Neural crest cell (in vitro differentiated cells): ENCODE measurements at places on chromosomes 1 and 21.
A peak's percentile ranks its signal among the peaks of the same experiment; 100 is the strongest.

DNA sequence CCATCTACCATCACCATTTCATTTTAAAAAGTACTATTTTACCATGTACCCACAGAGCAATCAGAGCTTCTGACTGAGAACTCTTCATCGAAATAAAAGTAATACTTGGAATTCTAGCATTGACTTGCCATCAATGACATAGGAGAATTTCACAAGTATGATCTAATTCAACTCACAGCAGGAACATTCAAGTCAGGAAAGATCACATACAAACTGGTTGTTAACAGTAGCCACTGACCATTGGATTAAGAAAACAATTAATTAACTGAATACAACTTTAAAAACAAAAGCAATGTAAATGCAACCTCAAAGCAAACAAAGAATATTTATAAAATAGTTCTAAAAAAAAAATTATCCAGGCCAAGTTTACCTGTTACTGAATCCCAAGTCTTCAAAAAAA is 18.8 kb downstream of the RNF115 start:
- DNase-seq, result no peak

DNA sequence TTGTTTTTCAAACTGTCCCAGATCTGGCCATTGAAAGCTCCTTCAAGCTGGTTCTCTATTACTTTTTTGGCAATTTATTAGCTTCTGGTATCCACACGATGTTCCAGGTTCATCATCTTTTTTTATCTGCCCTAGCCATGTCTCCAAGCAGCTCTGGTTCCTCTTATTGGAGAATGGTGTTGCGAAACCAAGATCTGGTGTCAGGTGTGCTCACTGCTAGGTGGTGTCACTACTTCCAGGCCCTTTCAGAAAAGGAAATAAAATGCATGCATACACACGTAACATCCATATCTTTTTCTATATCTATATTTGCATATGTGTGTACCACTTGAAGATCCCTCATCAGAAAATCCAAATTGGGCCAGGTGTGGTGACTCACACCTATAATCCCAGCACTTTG is 53.3 kb downstream of the GATAD2B start:
- DNase-seq, result no peak

GRCh38 chr1:2085080-2085479 is 34.9 kb downstream of the PRKCZ start:
- no peak for DNase-seq

GRCh38 chr1:204931768-204932572 is 61.3 kb downstream of the NFASC start:
- no peak for DNase-seq

DNA sequence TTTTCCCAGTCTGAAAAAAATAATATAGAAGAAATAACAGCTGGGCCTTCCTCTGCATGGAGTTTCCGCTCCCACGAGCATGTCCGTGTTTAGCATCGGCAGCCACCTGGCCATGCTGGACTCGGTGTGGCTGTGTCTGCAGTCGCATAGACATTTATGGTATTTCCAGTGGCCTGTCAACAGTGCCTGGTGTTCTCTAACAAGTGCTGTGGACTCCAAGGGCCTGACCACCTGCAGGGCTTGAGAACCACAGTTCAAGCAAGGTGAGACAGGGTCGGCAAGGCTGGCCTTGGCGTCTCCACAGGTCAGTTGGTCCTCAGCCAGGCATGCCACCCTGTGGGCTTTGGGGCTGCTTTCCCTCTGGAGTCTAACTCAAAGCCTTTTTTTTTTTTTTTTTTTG is 124.8 kb downstream of the PGBD5 start:
- DNase-seq, result no peak

- DNase-seq, result no peak
Measured at GRCh38 chr1:97826820-97827219, 94.0 kb downstream of the DPYD start.

GRCh38 chr21:30988706-30989105 is 49.6 kb downstream of the KRTAP19-8 start:
- no peak for DNase-seq

GRCh38 chr1:167426716-167427115 is 91.6 kb downstream of the CD247 start:
- DNase-seq, result no peak

DNA sequence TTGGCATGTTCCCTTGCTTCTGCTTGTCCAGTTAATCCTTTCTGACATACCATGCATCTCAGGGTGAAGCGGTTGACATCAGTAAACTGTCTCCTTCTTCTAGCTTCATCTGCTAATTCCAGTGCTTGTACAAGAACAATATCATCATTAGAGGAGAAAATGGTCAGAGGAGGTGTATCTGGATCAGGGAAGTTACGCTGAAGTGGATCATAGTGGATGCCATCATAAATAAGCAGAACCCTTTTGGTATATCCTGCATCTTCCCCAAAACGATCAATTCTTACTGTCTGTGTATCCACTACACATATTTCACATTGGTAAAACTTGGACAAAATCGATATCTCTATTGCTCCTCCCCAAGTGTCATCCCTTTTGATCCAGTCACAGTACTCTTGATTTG is 2.0 kb downstream of the YOD1 start:
- DNase-seq, result no peak

DNA sequence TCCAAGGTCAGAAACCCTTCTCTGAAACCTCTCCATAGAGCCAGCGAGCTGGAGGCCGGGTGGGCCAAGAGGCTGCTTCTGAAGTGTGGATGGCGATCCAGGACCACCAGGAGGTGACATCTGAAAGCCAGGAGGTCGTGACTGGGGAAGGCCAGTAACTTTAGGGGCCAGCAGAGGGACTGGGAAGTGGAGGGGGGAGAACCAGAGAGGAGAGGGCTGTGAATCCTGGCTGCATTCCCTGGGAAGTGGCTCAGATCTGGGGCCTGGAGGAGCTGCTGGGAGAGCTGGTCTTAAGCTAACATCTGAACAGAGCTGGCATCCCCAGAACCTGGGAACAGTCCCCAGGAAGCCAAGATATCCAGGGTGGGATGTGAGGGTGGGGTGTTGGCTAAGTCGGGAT is 11.3 kb upstream of the EPHA8 start:
- DNase-seq, result no peak

GRCh38 chr1:95233737-95234500 is at the start of gene RWDD3:
Gene RWDD3 (plus strand): TSS chr1:95234210. CDS start chr1:95234231, 21 bp downstream.
- peak; percentile 92 for DNase-seq

DNA sequence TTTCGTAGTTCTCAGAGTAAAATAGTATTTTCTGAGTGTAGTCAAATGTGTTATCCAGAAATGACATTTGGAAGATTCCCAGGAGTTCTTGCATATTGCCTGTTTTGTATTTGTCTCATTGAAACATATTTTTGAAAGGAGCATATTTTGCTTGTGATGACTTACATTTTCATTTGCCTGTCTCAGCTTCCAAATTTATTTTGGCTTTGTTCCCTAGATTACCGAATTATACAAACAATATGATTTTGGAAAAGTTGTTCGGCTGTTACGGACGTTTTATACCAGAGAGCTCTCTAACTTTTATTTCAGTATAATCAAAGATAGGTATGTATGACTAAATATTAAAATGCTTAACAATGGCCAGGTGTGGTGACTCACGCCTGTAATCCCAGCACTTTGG is 46.0 kb downstream of the IARS2 start:
- no peak for DNase-seq

DNA sequence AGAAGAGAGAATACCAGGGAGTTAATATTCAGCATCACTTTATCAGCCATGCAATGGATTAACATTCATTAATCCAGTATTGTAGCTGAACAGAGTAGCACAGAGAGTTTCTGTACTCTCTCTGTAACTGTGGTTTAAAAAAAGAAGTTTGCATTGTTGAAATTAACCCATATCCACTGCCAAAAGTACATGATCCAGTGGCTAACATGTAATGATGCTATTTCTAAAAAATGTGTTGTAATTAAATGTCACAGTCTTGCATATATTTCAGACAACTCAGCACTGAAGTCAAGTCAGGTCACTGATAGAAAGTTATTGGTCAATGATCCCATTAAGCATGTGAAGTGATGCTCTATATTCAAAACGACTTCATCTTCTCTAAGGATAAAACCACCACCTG is 141.3 kb downstream of the NRIP1 start:
- DNase-seq, result no peak

- no peak for DNase-seq
Measured at GRCh38 chr1:170967042-170967910, 31.9 kb downstream of the MROH9 start.

GRCh38 chr1:212976586-212976985 is 26.2 kb downstream of the VASH2 start:
- no peak for DNase-seq

DNA sequence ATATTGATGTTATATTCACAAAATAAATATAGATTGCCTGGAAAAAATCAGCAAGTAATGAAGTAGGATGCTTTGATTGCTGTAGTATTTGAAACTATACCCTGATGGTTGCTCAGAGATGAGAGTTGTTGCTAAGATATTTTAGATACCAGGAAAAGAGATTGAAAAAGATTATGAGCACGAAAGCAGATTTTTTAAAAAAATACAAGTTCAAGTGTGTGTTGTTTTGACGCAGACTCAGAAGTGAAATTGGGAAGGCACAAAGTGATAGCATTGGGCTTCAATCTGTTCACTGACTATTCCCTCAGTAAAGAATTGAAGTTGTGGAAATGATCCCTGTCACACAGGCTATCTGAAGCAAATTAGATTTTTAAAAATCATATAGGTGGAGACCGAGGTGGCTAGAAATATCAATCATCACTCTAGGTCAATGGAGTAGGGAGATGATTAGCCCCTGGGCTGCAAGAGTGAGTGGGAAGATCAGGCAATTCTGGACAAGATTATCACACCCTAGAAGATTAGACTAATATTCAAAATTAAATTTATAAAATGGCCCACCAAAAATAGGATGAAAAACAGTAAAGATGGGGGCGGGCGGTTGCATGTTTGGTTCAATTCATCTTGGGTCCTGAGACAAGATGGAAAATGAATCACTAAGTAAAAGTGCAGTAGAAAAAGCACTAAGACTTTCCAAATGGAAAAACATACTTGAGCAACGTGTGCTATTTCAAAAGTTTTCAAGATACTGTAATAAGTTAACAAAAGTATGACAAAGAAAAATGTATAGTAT is 41.5 kb upstream of the LRRC8D start:
- no peak for DNase-seq

DNA sequence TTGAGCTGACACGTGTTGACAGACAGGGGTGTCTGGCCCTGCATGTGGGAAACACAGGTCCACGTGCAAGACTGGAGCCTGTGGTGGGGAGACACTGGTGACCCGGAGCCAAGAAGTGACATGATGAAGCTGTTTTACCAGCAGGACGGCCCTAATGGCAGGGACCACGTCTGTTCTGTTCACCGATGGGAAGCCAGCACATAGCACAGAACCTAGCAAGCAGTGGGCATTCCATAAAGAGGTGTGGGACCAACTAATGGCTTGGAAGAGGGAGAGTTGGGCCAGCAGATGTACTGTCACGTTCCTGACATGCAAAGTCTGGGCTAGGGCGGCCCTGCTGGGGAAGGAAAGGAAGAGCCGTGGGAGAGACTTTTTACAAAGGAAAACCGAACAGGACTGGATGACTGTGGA is 15.3 kb downstream of the NAV1 start:
- no peak for DNase-seq

DNA sequence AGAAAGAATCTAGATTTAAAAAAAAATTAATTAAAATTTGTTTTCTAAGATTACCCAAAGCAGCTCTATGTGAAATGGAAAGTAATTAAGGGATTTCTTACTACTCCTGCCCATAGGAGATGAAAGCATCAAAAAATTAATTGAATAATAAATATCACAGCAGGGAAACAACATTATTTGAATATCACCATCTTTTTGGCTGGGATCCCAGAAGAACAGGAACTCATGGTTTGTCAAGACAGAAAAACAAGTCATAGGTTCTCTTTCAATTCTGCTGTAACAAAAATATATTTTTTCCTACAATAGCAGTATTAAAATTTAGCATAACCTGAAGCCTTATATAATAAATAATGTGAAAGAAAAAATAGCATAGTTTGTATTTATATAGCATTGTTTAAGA is 1713.4 kb downstream of the NCAM2 start:
- no peak for DNase-seq

DNA sequence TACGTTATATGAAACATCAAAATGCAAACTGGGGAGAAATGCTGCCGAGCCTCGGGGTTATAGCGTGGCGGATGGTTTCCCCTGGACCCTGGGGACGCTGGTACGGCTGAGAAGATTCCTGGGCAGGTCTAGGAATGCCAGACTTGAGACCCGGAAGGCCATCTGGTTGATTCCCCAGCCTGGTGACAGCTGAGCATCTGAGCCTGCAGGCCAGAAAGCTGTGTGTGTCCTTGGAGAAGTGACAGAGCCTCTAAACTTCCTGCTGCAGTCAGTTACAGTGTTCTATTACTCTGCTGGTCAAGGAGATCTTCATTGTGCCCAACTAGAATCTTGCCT is 2.3 kb downstream of the VASH2 start:
- DNase-seq, result no peak

GRCh38 chr1:210330279-210330866 is 1.7 kb downstream of the HHAT start:
- no peak for DNase-seq

DNA sequence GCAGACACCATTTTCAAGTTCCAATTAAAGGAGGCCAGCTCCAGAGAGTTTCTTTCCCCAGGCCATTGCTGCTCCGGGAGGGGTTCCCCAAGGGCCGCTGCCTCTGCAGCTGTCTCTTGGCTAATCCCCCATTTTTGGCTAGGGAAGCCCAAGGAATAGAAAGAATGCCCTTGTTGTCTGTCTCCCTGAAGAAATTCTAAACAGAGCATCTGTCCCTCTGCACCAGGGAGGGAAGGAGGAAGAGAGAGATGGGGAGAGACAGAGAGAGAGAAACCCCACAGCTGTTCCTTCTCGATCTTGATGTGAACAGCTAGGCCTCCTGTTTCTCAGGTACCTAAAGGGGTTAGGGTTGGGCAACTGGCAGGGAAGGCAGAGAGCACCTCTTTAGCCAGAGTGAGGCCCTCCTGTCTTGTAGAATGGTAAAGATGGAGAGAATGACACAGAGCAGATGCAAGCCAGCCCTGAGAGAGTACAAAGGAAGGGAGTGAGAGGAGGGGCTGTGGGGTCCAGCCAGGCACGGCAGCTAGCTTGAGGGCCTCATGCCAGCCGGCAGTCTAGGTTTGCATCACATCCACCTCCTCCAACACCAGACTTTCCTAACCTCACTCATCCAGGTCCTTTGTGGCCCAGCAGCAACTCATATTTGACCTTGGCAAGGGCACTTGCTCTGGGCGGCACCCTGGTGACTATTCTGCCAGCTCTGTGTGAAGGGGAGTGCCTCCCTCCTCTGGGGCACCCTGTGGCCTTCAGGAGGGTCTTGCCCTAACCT is 13.1 kb downstream of the OPTC start:
- DNase-seq, result no peak

DNA sequence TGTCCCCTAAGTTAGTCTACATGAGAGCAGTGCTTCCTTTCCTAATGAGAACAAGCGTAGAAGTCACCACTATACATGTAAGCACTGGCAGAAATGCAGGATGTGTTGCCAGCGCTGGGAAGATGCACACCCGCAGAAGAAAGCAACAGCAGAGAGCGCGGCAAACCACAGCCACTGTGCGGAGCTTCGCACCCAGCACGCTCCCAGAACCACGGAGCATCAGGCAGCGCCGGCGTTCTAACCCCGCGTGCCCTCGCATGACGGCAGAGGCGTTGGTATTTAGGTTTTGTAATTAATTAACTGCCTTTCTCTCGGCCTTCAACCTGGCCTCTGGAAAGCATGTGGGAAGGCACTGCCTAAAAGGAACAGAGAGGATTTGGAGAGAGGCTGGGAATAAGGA is 69.1 kb downstream of the OLIG1 start:
- no peak for DNase-seq

- DNase-seq, result no peak
Measured at GRCh38 chr1:39103328-39104157, 77.4 kb downstream of the NDUFS5 start.

GRCh38 chr1:160546942-160547341 is 23.9 kb upstream of the SLAMF6 start:
- DNase-seq, result no peak

- no peak for DNase-seq
Measured at GRCh38 chr1:147534386-147534785, 6.9 kb upstream of the BCL9 start.
